ENCODE measurements at places on chromosomes 4 and X.
A peak's percentile ranks its signal among the peaks of the same experiment; 100 is the strongest.

GRCh38 chr4:186787536-186787935, 63.9 kb upstream of the FAT1 start:
- no peak for DNase-seq

- no peak for DNase-seq
These were observed 222.0 kb downstream of the SPRY1 start for GRCh38 chr4:123618606-123619005.

DNA sequence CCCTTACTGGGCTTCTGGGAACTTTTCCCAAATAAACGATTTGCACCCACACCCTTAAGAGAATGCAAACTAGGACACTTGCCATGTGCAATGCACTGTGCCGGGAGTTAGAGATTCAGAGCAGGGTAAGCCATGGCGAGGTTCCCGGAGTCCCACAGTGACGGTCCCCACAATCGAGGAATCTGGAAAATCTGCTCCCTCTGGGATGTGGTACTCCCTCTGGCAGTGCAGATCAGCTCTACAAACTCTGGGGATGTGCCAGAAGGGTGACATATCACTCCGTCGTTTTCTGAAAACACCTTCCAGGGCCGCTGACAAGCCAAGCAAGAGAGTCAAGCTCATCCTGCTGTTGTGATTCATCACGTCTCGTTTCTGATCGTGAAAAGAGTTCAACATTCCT, 537.5 kb downstream of the BCOR start:
- DNase-seq, result no peak

GRCh38 chr4:76301068-76301774, 5.3 kb upstream of the STBD1 start:
- peak; percentile 87 for DNase-seq

DNA sequence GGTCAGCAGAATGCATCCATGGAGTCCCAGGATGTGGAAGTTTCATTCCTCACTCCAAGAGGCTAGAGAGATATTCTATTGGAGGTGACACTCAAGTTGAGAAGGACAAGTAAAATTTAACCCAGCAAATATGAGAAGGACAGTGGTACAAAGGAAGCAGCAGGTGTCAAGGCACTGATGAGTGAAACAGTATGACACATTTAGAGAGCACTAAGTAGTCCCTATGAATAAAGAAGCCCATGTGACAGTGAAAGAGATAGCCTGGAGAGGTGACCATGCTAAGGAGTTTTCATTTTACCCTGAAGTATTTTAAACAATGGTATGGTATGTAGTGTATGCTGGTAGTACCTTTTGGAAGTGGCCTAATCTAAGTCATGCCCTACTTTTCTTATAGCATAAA, 9.2 kb downstream of the BMX start:
- no peak for DNase-seq

DNA sequence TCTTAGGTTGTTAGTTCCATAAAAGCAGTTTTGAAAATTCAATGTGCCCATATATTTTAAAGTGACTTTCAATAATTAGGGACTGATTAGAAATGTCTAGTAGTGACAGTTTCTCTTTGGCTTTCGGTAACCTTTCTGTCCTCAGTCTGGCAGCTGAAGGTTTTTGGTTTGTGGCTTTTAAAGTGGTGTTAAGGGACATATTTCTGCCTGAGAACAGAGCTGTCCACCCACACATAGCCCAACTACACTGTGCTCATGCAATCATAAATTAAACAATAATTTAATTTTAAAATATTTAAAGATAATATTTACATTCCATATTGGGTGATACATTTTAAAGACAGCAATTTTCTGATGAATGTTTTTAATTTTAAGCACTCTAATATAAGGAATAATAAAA, 335.0 kb upstream of the TENM3 start:
- DNase-seq, result no peak

DNA sequence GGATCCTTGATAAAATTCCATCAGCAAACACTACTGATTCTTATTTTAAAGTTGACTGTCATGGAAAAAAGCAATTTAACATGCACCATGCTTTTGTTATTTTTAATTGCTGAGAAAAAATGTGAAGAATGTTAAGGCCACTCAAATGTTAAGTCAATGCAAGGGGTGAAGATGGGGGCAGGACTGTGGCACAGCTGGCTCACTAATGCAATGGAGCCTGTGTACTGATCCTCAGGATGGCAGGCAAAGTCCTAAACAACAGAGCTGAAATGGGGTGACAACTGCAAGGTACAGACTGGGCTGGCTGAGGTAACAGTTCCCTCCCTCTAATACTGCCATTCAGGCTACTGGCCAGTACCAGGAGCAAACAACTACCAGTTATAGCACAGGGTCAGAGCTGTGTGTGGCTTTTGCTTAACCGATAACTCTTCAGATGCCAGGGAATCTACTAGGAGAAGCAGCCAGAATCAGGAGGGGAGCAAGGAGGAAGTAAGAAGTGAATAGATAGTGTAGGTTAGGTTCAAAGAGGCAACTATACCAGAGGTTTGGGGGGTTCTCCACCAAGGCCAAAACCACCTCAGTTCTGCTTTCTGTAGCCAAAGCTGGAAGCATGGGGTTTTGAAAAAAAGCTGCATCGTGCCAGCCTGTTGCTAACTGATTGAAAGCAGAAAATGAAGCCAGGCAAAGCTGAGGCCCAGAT, 372.6 kb downstream of the OPHN1 start:
- DNase-seq, result peak; percentile 24

- no peak for DNase-seq
These were observed 55.9 kb upstream of the GABRA2 start for GRCh38 chr4:46445710-46446314.

DNA sequence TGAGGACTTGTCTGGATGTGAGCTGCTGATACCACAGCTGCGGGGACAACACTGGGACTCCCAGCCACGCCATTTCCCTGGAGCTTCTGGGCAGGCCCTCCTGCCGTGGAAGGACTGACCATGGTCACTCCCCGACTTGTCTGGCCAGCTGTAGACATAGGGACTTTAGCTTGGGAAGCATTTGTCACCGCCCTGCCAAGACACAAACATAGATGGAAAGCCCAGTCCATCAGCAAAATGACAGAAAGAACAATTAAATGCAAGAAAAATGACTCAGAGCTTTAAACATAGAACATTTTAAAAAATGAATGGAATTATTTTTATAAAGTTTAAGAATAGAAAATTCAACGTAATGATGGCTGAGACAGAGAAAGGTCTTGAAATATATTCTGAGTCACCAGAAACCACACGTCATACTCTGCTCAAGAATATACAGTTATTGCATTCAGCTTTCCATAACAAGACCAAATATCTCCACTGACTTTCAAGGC, 107.6 kb upstream of the CBR4 start:
- DNase-seq, result no peak

DNA sequence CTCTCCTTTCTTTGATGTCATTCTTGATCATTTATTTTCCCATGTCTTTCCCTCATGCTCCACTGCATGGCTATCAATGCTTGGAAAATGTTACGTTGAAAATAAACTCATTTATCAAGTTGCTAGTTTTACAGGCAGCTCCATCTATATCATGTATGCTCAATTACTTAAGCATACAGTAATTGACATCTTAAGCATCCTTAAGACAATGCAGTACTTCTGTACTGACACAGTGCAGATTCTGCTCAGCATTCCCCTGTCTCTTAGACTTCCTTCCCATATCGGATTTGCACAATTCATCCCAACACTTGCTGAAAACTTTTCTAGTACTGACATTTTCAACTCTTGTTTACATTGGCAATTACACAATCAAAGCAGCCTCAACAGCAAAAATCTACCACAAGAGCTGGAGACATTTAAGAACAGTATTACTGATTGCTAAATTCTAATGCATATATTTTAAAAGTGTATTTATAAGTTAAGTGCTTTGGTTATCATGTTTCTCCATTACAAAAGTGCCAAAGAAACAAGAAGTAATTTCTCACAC, 165.6 kb downstream of the ATP10D start:
- DNase-seq, result no peak

- no peak for DNase-seq
These were observed 180.9 kb upstream of the LCORL start for GRCh38 chr4:18202486-18202885.
